ENCODE measurements at places on chromosomes 12 and 14.

- no peak for DNase-seq
Measured at GRCh38 chr12:109571773-109572505, 1.4 kb downstream of the MMAB start.

DNA sequence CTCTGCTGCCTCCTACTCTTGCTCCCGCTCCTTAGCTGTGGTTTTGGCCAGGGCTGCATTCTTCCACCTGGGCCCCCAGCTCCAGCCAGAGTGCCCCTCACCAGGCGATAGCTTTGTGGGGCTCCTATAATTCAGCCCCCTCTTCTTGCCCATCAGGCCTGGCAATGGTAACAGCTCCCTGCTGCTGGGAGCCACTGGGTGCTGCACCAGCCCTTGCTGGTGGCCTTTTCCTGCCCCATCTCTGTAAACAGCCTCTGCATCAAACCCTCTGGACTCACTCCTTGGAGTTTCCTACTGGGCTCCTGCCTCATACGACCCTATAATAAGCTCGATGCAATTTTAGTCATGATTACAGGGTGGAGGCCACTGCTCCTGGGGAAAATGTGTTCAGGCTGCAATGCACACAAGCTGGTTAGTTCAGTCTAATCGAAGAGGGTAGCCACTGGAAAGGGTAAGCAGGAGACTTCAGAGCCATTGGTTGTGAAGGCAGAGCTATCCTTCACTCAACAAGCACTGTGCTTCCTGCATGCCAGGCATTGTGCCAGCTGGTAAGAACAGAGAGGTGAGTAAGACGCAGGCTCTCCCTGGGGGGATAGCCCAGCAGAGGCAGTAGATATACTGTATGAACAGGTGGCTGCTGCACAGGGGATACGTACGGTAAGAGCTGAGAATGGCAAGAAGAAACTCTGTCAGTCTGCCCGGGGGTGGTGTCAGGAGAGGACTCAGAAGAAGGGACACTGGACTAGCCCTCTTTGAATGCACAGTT lies 24.7 kb downstream of the CLMN start:
- DNase-seq = no peak

DNA sequence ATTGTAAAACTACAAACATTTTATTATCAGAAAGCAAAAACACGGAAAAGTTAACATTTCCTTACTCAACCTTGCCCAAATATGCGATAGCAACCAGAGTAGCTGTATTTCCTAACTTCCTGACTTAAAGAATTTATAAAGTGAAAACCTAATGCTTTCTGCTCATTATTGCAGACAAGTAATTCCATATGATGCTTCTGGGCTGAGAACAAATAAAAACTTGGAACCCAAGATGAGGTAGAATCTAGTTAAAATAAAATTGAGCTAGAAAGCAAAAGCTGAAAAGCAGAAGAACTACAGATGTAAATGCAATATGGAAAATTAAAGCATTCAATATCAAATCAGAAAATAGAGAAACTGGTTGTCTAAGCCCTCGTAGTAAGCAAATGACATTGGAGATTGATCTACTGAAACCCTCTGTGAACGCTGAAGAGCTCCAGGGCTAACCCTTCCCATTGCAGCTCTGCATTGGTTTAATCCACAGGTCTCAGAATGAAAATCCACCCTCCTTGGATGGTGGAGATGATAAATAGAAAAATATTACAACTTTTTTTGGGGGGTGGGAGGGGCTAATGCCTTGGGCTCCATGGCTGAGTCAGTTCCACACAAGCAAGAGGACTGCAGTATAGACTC lies 40.7 kb downstream of the CORO1C start:
- no peak for DNase-seq

- no peak for DNase-seq
Measured at GRCh38 chr12:1972856-1973317, 31.4 kb downstream of the DCP1B start.

GRCh38 chr14:91307046-91307445 lies 62.5 kb upstream of the GPR68 start:
- no peak for DNase-seq

DNA sequence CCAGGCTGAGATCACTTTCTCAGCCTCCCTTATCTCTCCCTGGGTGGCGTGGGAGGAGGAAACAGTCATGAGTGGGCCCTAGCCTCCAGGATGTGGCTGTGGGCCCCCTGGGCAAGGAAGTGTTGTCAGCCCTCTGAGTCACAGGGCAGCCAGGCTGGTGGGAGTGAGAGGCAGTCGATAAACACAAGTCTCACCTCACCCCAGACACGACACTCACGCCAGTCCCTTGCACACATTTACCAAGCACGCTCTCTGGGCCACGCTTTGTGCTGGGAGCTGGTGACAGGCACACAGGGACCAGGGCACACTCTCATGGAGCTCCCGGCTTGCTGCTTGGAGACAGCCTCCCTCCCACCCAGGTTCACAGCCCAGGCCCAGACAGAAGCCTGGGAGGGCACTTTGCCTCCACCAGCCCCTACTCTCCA lies 1.9 kb upstream of the KRT79 start:
- peak; percentile 90 for DNase-seq

GRCh38 chr12:108592033-108592909 lies 5.6 kb downstream of the TMEM119 start:
- no peak for DNase-seq

DNA sequence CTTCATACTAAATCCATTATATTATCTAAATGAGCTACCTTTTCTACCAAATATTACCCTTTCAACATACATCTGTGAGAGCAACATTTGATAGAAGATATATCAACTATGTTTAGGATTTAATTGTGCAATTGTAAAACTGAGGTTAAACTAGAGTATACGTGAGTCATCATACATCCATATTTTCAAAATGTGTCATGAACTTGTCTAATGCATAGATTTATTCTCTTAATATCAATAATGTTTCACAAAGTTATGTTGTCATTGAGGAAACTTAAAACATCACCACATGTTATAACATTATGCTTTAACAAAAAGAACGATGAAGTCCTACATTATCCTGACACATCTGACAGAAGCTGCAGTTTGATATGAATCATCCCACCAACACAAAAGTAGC lies 645.5 kb upstream of the NOVA1 start:
- no peak for DNase-seq

GRCh38 chr12:50618864-50619609 lies 114.3 kb downstream of the DIP2B start:
- no peak for DNase-seq

GRCh38 chr12:81128930-81129554 lies 51.2 kb downstream of the ACSS3 start:
- DNase-seq = peak; percentile 30

DNA sequence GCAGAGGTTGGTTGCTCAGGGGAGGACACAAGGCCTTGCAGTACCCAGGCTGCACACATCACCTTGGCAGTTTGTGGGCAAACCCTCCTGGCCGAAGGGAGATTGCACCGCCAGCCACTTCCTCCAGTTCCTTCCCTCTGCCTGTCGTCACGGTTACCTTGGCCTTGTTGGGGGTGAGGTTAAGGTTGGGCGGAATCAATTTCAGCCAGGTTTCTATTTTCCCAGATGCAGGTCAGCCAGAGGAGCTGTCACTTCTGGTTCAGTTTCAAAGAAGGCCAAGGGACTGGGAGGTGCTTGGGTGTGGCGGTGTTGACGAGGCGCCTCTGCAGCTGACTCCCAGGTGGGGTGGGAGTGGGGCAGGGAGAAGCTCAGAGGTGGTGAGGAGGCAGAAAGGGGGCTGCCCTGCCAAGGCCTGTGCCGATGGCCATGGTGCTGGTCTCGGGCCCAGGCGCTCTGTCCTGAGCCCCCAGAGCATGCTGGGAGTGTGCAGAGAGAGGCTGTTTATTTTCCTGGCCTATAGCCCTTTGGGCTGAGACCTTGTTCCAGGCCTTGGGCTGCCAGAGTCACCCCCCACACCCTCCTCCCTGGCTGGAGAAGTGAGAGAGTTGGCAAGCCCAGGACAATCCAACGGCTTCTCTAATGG lies 31.4 kb downstream of the JDP2 start:
- DNase-seq = no peak

GRCh38 chr14:40652089-40652691 lies 954.5 kb upstream of the LRFN5 start:
- no peak for DNase-seq

DNA sequence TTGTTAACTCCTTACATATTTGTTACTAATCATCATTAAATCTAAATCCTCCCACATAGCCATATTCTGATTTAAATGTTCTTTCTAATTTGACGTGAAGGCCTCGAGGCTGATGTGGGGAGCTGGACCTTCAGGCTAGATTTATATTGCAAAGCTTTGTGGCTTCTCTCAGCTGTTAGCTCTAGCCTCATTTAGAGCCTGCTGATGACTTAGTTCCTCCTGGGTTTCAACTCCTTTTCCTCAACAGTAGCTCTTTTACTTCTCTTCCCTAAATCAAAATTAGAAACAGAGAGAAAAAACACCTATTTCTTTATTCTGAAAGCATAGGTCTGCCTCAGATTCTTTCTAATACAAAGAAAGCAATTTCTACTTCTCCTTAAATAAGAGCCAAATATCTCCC lies 477.5 kb upstream of the CCDC196 start:
- peak; percentile 35 for DNase-seq

DNA sequence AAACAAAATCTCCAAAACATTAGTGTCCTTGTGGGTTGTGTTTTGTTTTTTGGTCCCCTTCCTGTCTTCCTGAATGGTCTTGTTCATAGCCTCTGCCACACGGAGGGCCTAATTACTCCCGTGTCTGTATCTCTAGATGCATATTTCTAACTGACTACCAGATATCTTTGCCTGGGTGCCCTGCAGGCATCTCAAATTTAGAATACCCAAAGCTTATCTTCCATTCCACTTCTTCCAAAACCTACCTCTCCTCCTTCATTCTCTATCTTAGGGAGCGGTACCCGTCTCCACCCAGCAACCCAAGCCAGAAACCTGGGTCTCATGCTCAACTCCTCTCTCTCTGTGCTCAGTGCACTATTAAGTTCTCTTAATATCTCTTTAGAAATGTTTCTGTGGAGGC lies 10.9 kb upstream of the METAP2 start:
- DNase-seq = no peak

- DNase-seq = peak; percentile 91
Measured at GRCh38 chr12:50070314-50071060, 13.1 kb downstream of the ASIC1 start.

DNA sequence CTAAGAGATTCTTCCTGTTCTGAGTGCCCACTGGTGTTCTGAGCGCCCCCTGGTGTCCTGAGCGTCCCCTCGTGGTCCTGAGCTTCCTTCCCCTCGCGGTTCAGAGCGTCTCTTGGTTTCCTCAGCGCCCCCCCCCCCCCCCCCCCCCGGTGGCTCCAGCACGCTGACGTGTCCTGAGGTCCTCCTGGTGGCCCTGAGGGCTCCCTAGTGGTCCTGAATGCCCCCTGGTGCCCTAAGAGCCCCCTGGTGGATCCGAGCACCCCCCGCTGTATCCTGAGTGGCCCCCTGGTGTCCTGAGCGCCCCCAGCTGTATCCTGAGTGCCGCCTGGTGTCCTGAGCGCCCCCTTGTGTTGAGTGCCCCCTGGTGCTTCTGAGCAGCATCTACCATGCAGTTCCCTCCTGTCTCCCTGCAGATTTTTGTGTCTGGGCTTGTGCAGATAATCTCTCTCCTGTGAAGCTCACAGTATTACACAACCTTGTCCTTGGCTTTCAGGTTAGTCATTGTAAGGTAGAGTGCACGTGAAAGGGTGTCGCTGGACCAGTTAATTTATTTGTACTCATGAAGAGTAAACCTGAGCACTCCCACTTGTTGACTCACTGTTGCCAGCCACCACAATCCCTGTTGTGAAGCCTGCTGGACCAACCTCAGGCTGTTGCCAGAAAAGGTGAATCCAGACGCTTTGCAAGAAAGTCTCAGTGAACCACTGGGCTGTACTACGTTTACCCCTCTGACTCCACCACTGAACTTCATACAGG lies 1168.4 kb downstream of the TMEM121 start:
- DNase-seq = peak; percentile 60

DNA sequence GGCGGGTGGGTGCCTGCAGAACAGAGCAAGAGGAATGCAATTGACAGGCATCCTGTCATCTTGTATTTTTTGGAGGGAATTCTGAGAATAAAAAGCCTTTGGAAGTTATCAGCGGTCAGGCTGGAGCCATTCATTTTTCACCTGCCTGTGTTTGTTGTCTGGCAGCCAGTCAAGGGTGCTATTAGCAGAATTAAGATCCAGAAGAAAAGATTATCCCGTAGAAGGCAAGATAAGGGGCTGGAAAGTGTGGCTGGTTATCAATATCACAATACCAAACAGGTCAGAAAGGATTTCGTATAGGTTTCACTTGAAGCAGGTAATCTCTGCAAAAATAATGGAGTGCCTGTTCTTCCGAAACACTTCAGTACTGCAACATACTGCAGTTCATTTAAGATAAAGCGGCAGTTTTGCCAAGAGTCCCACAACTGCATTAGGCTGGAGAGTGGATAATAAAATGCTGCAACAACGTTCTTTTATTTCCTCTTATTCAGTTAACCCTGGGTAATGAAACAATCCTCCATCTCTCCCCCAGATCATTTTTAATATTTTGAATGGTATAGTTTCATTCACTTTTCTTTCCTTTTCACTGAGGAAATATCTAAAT lies 171.2 kb upstream of the CDKN3 start:
- DNase-seq = no peak

DNA sequence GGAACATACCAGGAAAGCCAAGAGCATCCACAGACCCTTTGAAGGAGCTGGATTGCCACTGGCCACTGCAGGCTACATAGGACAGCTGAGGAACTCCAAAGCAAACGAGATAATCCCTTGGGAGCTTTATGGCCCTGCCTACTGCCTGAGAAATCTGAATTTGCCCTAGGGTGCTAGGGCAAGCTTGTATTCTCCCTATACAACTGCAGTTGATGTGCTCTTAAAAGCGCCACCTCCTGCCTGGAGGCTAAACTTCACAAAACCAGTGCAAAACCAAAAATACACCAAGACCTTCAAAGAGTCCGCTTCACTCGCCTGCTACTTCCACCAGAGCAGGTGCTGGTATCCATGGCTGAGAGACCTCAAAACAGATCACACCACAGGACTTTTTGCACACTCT lies 99.6 kb upstream of the KRR1 start:
- DNase-seq = no peak

DNA sequence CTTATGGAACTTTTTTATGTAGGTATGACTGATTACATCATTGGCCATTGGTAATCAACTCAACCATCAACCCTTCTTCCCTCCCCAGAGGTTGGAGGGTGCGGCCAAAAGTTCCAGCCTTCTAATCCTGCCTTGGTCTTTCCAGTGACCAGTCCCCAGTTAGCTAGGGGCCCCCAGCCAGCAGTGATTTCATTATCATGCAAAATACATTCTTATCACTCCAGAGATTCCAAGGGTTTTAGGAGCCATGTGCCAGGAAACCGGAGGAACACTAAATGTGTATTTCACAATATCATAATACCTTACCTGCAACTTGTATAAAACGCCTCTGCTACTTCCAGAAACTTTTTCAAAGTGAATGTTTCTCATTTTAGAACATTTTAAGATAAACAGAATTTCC lies 181.5 kb upstream of the PELI2 start:
- no peak for DNase-seq

GRCh38 chr12:28800129-28800528 lies 348.9 kb upstream of the FAR2 start:
- DNase-seq = peak; percentile 31

- no peak for DNase-seq
Measured at GRCh38 chr12:32102234-32102633, 4.4 kb upstream of the BICD1 start.

Data from suppressor macrophage treated with lipopolysaccharide for 1 hour (primary cell).